ENCODE measurements at places on chromosomes 12 and 14.
A peak's percentile ranks its signal among the peaks of the same experiment; 100 is the strongest.

GRCh38 chr14:95396221-95396620 is 76.5 kb upstream of the CLMN start:
- DNase-seq, result no peak

GRCh38 chr12:120125792-120126634 is 9.5 kb upstream of the RAB35 start:
- DNase-seq, result peak; percentile 59

GRCh38 chr12:101696251-101697196 is 916 bp upstream of the CHPT1 start:
- DNase-seq, result no peak

GRCh38 chr12:45670346-45671065 is 59.0 kb upstream of the ARID2 start:
- peak; percentile 68 for DNase-seq

GRCh38 chr14:35760143-35760542 is 49.0 kb downstream of the RALGAPA1 start:
- no peak for DNase-seq

- DNase-seq, result peak; percentile 24
Measured at GRCh38 chr12:50065726-50066310, 8.4 kb downstream of the ASIC1 start.

- no peak for DNase-seq
Measured at GRCh38 chr12:51520576-51521325, 70.3 kb upstream of the SCN8A start.

DNA sequence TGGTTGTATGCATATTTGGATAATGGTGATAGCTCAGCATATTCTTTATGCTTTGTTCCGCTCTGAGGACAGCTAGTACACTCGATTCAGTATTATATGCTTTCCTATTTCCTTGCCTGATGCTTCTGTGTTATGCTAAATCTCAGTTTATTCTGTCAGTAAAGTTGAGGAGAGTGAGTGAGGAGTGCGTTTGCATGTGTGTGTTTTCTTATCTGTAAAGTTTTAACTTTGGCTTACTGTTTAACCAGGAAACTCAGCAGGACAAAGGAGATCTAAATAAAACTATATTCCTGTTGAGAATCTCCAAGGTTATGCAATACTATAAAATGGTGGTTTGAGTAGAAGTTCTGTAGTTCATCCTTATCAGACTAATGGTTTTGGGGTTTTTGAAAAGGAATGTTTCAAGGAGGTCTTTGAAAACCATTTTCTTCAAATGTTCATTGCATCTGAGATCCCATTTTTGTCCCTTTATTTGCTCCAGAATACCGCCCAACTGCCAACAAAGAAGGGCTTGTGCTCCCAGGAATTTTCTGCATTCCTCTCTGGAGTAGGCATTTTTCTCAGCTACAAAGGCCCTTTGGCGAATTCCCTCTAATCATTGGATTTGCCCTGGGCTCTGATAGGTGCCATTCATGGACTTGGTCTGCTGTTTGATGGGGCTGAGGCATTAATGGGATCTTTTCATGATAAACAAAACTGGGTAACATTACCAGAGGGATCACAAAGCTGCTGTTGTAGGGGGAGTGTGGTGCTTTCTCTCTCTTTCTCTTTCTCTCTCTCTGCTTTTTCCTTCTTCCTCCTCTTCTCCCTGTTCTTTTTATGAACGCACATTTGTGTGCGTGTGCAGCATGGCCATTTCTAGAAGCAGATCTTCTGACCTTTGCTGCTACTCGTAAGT is 71.7 kb downstream of the HMGA2 start:
- no peak for DNase-seq

DNA sequence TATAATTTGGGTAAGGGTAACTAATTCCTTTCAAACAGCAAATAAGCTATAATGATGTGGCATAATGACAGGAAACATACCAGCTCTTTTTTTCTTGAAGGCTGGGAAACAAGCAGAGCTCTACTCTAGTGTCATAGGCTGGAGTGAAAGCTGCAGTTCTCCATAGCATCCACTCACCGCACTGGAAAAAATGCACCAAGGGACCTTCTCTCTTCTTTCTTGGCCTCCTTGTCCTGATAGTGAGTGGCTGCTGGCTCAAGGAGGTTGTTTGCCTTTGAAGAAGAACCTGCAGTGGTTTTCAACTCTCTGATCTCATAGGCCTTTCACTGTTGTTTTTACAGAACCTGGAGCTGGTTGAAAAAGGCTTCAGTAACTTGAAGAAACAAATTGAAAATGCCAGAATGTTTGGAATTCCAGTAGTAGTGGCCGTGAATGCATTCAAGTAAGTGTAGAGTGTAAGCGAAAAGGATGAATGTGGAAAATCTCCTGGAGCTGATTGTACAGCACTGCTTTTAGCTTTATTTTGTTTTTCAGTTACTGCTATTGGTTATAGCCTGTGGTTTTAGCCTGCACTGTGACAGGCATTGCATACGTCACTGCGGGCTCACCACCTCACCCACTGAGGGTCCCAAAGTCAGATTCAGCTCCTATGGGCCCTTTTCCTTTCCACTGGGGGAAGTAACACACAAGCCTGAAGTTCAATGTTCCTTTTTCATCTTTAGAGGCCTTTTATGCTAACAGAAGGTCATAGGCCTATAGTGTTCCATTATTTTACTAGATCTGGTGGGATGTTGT is 17.2 kb upstream of the AKAP5 start:
- DNase-seq, result peak; percentile 30

GRCh38 chr14:56324856-56325699 is 206.9 kb downstream of the PELI2 start:
- DNase-seq, result no peak

DNA sequence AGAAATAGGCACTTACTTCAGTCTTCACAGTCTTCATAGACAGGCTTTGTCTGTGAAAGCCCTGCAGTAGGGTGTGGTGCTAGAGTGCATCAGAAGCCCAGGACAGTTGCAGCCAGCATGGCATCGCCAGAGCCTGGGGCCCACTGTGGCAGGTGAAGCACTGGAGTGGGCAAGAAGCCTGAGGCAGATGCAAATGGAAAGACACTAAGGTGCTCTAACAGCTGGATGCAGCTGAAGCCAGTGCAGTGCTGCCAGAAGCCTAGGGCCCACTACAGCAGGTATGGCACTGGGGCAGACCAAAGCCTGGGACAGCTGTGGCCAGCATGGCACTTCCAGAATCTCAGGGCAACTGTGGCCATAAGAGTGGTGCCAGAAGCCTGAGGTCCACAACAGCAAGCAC is 358.6 kb downstream of the SYT1 start:
- no peak for DNase-seq

DNA sequence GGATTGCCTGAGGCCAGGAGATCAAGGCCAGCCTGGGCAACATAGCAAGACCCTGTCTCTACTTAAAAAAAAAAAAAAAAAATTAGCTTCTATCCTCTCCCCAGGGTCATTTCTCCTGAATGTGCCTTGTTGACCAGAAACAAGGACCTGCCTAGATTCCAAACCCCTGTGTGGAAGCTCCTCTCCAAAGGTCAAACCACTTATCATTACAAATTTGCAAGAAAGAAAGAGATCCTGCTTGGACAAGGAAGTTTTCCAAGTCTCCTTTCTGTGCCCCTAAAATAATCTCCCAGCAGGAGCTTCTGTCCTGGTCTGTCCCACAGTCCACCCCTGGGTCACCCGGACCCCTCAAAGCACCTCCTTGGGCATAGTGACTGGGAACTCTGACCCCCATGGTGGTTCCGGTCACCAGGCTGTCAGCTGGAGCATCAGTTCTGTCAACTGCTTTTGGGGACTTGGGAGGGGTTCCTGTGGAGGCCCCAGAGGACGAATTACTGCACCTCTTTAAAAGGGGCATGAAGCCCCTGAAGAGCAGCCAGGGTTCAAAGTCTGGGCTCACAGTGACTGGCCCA is 38.4 kb downstream of the ACTN1 start:
- no peak for DNase-seq

- DNase-seq, result no peak
Measured at GRCh38 chr14:36275741-36276140, 44.7 kb downstream of the MBIP start.

DNA sequence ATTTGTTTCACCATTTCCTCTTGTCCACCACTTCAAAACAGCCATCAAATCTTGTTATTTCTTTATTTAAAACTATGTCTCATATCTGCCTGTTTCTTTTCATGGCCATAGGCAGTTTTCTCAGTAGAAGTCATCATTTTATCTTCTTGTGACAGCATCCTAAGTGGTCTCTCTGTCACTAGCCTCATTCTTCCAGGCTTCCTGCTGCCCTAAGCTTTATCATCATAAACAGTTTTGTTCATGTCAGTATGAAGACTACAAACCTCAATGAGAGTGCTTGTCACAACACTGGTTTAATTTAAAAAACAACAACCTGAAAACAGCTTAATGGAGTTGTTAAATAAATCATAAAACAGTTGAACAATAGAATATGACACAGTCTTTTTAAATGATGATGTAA is 387.8 kb upstream of the RPL10L start:
- no peak for DNase-seq

GRCh38 chr14:77313371-77313770 is 7.3 kb downstream of the POMT2 start:
- DNase-seq, result no peak

GRCh38 chr12:76250256-76250655 is 98.0 kb downstream of the BBS10 start:
- DNase-seq, result no peak

GRCh38 chr12:116454076-116454475 is 105.1 kb upstream of the MAP1LC3B2 start:
- no peak for DNase-seq

GRCh38 chr12:88958946-88959345 is 378.7 kb upstream of the KITLG start:
- DNase-seq, result no peak

DNA sequence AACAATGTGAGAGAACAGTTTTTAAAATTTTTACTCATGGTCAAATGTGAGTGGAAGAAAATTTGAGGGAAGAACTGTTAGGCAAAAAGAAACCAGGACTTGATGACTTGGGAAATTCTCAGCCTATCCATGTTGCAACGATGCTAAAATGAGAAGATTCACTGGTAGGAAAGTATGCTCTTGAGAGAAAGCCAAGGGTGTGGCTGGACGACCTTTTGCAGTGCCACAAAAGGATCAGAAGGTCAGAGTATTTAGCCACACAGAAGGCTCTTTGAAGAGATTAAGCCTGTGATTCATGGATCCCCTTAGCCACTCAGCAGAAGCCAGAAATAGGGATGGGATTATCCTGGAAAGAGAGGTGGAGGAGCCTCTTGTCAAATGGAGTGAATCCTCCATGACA is 336.8 kb downstream of the LRIG3 start:
- DNase-seq, result peak; percentile 61

DNA sequence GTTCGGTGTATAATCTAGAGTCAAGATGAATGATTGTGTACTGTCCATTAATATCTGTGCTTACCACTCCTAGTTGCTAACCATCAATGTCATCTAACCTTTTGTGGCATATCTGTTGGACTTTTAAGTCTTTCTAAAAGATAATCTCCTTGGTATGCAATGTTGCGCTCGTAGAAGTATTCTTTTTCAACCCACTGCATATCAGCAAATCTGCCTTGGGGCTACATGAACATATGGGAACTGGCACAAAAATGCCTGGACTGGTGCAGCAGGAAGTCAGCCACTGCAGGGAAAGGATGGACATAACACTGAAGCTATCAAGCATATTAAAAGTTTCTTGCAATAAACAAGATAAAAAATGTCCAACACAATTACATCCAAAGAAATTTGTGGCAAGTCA is 124.3 kb upstream of the SLC38A4 start:
- DNase-seq, result peak; percentile 25

DNA sequence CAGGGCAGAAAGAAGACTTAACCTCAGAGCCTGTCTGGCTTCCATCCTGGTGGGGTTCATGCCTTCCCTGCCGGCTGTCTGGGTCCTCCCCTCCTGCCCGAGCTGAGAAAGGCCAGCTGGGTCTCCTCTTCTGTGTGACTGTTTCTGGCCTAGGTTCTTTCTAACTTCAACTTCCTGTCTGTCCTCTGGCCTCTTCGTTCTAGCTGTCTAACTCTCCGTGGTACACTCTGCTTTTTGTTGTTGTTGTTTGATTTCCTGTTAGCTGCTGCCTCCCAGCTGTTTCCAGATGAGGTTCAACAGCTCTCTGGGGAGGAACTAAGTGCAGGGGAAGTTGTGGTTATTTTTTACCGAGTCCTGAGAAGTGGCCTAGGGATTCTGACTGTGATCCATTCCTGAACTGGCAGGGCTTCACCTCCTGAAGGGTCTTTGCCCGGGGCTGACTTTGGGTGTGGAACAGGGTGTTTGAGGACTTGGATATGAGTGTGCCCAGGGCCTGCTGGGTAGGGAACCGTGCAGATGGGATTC is 3.2 kb downstream of the MLXIP start:
- peak; percentile 54 for DNase-seq

- DNase-seq, result peak; percentile 18
Measured at GRCh38 chr14:104138718-104139459, 502 bp downstream of the KIF26A start.

DNA sequence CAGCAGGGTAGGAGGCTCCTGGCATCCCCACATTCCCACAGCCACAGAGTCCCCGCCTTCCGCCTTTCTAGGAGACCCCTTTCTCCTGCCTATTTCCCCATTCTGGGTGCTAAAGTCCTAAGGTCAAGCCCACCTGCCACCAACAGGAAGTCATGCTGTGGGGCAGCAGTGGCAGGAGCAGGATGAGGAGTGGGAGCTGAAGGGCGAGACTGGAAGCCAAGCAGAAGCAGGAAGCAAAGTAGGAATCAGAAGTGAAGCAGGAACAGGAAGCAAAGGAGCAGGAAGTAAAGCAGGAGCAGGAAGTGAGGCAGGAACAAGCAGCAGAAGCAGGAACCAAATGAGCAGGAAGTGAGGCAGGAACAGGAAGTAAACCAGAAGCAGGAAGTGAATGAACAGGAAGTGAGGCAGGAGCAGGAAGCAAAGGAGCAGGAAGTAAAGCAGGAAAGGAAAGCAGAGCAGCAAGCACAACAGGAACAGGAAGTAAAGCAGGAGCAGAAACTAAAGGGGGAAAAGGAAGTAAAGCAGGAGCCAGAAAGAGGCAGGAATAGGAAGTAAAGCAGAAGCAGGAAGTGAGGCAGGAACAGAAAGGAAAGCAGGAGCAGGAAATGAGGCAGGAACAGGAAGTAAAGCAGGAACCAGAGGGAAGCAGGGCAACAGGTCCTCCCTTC is 38.3 kb upstream of the RIMBP2 start:
- no peak for DNase-seq

- no peak for DNase-seq
Measured at GRCh38 chr14:55733599-55733998, 153.6 kb downstream of the KTN1 start.

- no peak for DNase-seq
Measured at GRCh38 chr12:78324234-78324633, 493.5 kb downstream of the NAV3 start.

GRCh38 chr14:69859591-69859990 is 19.6 kb upstream of the SMOC1 start:
- no peak for DNase-seq

- no peak for DNase-seq
Measured at GRCh38 chr12:121252712-121253345, 42.9 kb downstream of the P2RX4 start.

DNA sequence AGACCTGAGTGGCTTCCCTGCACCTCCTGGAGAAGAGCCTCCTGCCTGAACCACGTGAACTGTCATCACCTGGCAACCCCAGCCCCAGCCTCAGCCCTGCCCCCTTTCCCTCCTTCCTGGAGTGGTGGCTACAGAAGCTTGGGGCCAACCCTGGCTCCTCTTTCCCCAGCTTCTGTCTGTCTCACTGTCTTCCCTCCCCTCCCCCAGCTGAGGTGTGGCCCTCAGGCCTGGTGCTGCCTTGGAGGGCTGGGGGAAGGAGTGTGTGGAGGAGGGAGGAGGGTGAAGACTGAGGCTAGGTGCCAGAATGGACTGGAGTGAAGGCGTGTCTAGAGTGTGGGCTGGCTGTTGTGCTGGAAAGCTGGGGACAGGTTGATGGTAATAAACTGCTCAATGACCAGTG is 9.7 kb downstream of the NFATC4 start:
- no peak for DNase-seq

All from iris pigment epithelial cell (primary cell).